ENCODE measurements at places on chromosomes 3 and 15. TPM values are rescaled to one million over a fixed set of nuclear protein-coding genes. Genes with fewer than 3 reads are reported as not detected.

CDCP1 gene
- 0.13 TPM for total RNA-seq

DNA sequence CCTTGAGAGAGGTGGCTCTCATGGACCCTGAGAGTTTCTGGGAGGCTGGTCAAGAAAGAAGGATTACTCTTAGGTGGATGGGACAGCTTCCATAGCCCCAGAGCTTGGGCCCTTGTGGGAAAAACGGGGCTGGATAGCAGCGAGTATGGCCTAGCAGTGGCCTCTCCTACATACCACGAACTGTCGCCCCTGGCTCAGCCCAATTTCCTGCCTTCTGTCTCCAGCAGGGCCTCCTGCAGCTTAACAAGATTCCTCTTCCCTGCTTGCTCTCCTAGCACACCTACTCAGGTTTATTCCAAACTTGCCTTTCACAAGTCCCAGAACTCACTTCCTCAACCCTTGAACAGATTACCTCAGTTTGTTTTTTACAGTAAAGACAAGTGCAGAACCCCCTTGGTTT lies 139.7 kb upstream of the TPM1 start:
- DNase-seq = no peak

DNA sequence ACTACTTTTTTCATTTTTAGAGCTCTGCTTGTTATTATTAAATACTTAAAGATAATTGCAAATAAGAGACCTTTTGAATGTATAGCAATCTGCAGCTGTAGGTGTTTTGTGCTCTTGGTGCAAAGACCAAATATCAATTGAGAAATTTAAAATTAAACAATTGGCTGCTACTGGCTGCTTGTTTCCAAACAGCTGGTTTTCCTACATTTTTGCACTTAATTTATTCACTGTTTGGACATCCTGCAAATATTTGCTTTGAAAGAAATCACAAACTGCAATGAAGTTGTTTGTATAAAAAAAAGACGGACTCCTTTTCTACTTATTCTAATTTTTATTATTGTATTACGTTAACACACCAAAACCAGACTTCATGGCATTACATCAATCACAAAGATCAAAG lies 35.6 kb downstream of the MED12L start:
- DNase-seq = no peak

- DNase-seq = no peak
Measured at GRCh38 chr3:69613286-69613685, 126.0 kb upstream of the MITF start.

- no peak for DNase-seq
Measured at GRCh38 chr3:49902511-49903345, 945 bp downstream of the MST1R start.

- no peak for DNase-seq
Measured at GRCh38 chr15:79004336-79004735, 59.5 kb upstream of the CTSH start.

DNA sequence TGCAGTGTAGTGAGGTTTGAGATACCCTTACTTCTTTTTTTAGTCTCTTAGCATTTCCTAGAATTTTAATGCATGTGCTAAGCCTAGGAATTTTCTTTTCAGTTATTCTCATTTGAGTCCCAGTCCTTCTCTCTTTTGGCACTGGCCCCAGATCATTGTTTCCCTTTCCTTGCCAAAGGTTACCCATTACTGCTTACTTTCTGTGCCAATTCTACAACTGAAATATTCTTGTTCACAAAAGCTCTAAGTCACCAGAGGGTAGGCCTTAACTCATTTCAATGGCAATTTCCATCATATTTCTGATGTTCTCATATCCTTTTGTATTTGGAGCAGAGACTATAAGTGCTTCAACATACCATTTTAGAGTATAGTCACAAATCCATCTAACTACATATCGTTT lies 199.6 kb upstream of the CBLB start:
- no peak for DNase-seq
